Epithelial cell of esophagus (primary cell): ENCODE measurements at places on chromosomes 11 and 22.

DNA sequence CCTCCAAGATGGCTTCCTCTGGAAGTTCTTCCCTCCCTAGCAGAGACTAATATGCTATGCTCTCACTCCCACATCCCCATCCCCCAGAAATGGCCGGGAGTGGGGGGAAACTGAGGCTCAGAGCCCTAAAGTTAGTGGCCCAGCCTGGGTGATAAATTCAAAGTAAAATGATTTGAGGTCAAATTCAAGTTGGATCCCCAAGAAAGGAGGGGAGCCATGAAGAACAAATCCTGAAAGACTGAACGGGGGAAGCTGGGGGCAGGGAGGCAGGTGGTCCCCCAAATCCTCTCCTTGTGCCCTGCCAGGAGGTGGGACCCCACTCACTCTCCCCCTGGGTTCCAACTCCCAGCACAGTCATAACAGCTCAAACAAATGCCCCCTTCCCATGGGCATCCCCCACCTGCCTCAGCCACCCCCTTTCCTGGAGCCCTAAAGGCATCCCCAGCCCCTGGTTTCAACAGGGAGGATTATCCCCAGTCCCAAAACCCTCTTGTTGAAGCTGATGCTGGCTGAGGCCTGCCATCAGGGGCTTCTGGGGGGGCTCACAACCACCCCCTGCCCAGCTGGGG is 1.1 kb downstream of the CBX6 start:
- DNase-seq = no peak

DNA sequence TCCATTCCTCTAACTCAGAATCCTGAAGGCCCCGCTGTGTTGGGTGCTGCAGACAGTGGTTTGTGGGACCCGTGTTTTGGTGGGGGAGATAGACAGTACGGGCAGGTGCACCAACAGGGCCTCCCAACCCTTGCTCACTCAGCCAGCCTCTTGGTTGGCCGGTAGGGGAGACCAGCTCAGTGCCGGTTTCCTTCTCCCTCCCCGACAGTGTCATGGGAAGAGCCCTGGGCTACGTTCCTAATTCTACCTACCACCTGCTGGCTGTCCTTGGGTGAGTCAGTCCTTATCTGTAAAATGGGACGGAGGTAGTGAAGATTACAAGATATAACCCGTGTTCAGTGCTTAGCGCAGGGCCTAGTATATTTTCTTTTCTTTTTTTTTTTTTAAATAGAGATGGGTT is 5.9 kb downstream of the TMEM134 start:
- no peak for DNase-seq

DNA sequence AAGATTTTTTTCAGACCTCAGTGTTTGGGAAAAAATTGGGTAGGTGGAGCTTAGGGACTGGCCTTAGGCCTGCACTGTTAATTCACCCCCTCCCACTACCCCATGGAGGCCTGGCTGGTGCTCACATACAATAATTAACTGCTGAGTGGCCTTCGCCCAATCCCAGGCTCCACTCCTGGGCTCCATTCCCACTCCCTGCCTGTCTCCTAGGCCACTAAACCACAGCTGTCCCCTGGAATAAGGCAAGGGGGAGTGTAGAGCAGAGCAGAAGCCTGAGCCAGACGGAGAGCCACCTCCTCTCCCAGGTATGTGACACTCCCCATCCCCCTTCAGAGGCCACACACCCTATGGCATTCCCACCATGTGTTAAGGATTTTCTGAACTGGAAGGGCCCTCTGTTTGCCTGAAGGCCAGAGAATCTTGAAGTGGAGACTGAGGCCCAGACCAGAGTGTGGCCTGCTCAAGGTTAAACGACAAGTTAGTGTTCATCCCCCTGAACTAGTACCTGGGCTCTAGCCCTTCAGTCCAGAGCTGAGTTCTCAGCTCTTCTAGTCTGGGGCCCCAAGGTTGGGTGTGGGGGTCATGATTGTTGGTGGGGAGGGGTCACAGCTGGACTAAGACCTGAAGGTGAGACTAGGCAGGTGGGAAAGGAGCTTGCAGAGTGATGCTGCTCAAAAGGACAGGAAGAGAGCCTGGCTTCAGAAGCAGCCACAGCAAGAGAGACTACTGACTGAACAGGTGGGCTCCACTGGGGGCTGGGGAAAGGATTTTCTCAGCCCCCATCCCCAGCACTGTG is 2.3 kb upstream of the FOLR1 start:
- DNase-seq = no peak

DNA sequence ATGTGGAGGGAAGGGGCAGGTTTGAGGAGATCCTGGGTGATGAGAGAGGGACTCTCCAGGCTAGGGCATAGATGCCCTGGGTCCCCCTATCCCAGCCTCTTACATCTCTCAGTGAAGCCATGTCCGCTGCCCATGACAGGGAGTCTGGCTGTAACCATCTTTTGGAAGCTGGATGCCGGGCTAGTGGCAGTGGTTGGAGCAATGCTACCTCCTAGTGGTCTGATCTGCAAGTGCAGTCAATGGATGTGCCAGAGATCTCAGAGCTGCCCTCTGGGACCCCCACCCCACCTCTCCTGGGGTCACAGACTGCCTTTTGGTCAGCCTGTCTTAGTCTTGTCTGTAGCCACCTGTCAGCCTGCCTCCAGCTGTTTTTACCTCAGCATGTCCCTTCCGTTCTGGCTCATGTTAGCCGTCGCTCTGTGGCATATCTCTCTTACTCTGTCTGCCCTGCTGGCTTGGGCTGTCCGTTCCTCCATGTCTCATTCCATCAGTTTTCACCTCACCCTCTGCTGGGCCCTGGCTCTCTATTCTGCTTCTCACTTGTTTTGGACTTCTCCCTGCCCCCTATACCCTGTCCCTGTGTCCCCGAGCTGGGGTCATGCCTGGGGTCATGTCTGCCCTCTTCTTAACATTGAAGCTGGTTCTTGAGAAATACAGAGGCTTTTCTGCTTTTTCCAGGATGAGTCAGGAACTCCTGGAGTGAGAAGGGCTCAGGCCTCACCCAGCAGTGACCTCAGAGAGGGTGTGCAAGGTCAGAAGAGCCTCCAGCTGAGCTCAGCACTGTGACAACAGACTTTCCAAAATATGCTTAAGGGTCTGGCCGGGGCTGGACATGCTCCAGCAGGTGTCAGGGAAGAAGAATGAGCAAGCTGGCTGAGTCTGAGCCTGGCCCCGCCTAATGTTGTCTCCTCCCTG is 52.0 kb upstream of the THY1 start:
- DNase-seq = peak; percentile 75

DNA sequence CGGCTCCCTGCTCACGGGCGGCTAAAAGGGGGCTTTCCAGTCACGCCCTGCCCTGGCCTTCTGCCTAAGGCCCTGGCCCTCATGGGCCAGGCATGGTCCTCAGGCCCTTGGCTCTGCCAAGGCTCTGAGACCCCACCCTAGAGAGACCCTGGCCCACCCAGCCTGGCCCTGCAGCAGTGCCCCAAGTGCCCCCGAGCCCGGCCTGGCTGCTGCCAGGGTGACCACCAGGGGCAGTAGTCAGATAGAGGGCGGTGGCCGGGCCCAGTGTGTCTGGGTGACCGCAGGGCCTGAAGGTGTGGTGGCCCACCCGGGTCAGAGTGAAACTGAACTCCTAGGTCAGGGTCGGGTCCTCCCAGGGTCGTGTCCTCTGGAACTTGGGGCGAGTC is 29.4 kb upstream of the CCDC188 start:
- DNase-seq = no peak

GRCh38 chr11:90434858-90435257 is 212.0 kb upstream of the CHORDC1 start:
- DNase-seq = peak; percentile 73

- no peak for DNase-seq
These were observed 4.2 kb downstream of the CHORDC1 start for GRCh38 chr11:90218606-90219005.

- DNase-seq = no peak
These were observed 50.2 kb downstream of the BCR start for GRCh38 chr22:23230348-23231068.

- no peak for DNase-seq
These were observed 186.5 kb upstream of the TENM4 start for GRCh38 chr11:79627281-79627680.

DNA sequence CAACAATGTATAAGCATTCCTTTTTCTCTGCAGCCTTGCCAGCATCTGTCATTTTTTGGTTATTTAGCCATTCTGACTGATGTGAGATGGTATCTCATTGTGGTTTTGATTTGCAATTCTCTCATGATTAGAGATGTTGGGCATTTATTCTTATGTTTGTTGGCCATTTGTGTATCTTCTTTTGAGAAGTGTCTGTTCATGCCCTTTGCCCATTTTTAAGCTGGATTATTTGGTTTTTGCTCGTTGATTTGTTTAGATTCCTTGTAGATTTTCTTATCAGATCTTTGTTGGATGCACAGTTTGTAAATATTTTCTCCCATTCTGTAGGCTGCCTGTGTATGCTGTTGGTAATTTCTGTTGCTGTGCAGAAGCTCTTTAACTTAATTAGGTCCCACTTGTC is 259.6 kb upstream of the SESN3 start:
- DNase-seq = no peak

DNA sequence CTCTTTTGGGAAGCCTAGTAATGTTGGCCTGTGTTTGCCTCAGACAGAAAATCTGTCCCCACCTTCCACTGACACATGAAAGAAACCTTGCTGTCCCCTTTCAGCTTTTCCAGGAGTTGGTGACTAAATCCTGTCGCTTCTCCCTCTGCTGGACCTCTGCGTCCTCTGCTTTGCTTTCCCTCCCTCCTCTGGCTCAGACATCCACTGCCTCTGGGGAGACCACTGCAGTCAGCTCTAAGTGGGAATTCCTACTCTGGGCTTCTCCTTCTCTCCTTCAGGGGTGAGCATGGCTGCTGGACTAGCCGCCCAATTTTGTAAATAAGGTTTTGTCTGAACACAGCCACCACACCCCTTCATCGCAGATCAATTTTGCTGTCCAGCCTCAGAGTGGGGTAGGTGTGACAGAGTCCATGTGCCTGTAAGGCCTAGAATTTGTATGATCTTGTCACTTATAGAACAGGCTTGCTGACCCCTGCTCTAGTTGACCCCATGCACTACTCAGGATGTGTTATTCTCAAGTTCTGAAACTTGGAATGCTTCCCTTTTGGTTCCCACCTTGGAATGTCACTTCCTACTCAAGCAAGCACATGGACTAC is 23.0 kb downstream of the LRRC74B start:
- DNase-seq = no peak

DNA sequence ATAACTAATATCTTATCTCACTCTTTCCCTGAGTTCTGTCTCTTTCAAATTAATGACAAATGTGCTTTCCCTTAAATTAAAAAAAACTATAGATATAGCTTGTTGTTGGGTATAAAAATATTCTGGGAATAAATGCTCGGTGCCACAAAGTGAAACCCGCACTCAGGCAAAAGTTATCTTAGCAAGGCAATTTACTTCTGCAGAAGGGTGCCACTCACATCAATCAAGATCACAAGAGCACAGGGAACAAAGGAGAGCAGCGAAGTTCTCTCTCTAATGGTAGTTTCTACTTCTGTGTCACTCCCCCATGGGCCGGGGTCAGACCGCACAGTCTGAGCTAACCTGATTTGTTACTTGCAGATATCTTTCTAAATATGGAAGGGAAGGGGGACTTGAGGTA is 4.7 kb upstream of the OR52N2 start:
- no peak for DNase-seq
